ENCODE measurements at places on chromosomes 12 and 14. TPM values are rescaled to one million over a fixed set of nuclear protein-coding genes. Genes with fewer than 3 reads are reported as not detected.

RNF212B gene
- not detected for polyA plus RNA-seq

GRCh38 chr14:58276208-58276607, 22.1 kb upstream of the ARID4A start:
- DNase-seq, result no peak

GRCh38 chr12:109588461-109589239, 15.1 kb downstream of the MVK start:
- DNase-seq, result no peak

GRCh38 chr14:34212172-34212929, 249.7 kb downstream of the SPTSSA start:
- DNase-seq, result peak; percentile 69

NRXN3 gene
- 0.08 TPM for polyA plus RNA-seq

RD3L gene
- polyA plus RNA-seq, result not detected

DNA sequence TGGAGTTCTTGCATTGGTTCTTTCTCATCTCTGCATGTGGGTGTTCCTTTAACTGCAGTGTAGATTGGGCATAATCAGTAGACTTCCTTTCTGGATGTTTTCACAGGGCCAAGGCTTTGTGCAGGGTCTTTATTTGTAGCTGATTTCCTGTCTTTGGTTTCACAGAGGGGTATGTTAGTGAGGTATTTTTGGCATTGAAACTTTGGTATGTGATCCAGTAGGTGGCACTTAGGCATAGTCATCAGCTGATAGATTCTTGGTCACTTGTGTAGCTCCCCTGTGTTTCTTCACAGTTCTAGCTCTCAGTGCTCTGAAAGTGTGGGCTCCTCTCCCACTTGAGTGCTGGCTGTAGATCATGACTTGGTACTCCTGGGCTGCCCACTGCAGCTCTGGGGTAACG, 52.7 kb upstream of the LMO3 start:
- DNase-seq, result no peak

- no peak for DNase-seq
Measured at GRCh38 chr12:131463174-131463573, 247.7 kb upstream of the SFSWAP start.

ALX1 gene
- not detected for polyA plus RNA-seq

GRIP1 gene
- not detected for polyA plus RNA-seq

PUS1 gene
- 14.0 TPM for polyA plus RNA-seq

TMEM179 gene
- polyA plus RNA-seq, result not detected

- peak; percentile 12 for DNase-seq
Measured at GRCh38 chr12:115325858-115326257, 641.9 kb upstream of the TBX3 start.

- no peak for DNase-seq
Measured at GRCh38 chr14:77126461-77126990, 15.1 kb downstream of the ZDHHC22 start.

SLC38A6 gene
- 20.7 TPM for polyA plus RNA-seq

TMEM132C gene
- not detected for polyA plus RNA-seq
